T-helper 2 cell (primary cell): ENCODE measurements at places on chromosomes 2 and 18.

- no peak for DNase-seq
These were observed 325.6 kb downstream of the SOX11 start for GRCh38 chr2:6017736-6018286.

DNA sequence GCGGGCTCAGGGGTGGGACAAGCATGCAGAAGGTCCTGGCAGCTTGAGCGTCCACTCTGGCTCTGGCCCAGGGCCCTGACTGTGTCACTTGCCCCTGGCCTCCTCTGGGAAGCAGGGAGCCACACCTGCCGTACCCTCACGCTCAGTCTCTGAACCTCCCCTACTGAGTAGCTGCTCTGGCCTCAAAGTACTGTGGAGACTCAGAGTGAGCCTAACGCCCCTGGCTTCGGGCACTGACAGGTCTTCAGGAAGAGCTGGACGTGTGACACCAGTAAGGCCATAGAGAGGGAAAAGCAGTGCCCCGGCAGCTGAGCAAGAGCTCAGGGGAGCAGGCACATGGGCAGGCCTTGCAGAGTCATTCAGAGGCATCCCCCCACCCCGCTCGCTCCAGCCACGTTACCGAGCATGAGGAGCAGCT is 73.3 kb downstream of the SFXN5 start:
- no peak for DNase-seq

DNA sequence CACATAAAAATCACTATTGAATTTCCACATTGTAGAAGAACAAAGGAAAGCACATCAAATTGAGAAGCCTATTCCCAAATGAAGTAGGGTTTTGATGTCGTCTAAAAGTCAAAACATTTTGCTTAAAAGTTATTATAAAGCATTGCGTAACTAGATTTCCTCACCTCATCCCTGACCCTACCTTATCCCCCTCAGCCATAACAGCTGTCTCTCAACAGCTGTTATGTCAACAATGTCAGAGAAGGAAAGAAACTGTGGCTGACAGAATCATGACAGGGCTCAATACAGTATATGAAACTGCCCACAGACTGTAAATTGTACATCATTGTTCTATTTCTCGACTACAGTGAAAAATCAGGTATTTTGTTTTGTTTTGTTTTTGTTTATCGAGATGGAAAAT is 63.0 kb upstream of the ACVR1C start:
- DNase-seq = no peak

DNA sequence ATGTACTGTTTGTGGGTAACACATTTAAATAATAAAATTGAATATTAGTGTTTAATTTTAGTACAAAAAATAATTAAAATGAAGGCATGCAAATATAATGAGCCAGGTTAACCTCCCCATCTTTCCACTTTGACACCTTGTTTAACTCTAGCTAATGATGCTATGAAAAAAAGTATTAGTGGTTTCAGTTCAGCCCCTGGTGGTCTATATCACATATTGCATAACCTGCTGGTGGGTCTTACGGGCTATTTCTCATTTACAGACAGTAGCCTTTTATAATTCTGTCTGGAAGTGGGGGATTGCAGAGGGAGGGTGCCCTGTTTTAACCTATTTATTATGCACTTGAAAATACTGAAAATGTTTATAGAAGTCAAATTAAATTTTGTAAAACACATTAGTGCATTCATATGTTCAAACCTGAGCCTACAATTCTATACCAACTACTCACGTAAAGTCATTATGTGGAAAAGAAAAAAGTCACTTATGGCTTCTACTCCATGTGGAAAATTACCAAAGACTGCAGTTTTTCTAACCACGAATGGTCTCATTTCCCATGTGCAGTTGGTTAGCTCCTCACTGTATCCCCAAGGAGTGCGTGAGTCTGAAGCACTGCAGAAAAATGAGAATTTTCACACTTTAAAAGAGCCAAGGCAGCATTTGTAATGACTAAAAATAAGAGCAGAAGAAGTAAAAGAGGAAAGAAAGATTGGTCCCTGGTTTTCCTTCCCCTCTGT is 381.0 kb downstream of the MTX2 start:
- DNase-seq = no peak
